SW480 (cell line): ENCODE measurements at places on chromosomes 11 and 22.

DNA sequence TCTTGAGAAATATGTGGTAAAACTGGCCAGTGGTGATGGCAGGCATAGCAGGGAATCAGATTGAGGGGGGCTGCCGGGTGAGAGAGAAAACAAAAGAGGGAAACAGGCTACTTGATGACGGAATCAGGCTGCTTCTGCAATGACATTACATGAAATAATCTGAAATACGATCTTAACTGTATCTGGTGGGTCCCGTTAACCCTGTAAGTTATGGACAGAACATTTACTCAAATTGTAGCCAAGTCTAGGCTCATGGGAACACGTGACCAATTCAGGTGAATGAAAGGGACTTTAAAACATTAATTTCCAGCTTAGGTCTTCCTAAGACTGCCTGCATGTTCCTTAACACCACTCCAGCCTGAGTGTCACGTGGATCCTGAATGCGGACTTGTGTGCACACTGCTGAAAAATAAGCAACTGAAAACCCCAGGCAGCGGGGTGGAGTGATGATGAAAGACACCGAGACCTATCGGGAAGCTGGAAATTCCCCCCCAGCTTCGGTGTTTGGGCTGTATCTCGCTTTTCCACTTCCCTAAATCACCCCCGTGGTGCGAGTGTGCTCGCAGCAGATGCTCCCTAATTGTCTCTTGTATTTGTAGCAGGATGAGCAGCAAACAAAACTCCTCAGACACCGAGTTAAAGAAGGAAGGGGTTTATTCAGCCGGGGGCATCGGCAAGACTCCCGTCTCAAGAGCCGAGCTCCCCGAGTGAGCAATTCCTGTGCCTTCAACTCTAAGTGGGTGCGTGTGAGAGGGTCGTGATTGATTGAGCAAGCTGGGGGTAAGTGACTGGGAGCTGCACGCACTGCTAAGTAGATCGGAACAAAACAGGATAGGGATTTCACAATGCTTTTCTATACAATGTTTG lies 145.0 kb upstream of the GRK3 start:
- no peak for DNase-seq

DNA sequence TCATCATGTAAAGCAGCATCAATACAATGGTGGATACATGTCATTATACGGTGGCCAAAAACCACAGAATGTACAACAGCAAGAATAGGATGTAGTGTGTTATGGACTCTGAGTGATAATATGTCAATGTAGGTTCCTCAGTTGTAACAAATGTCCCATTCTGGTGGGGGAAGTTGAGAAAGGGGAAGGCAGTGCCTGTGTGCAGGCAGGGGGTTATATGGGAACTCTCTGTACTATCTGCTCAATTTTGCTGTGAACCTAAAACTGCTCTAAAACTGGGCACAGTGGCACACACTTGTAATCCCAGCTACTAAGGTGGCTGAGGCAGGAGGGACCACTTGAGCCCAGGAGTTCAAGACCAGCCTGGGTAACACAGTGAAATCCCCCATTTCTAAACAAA lies 5.9 kb downstream of the CHKA start:
- no peak for DNase-seq

- peak; percentile 99 for DNase-seq
These were observed 22.0 kb downstream of the MMP20 start for GRCh38 chr11:102603091-102603490.

- no peak for DNase-seq
These were observed 568.6 kb upstream of the CADM1 start for GRCh38 chr11:116072601-116073410.

DNA sequence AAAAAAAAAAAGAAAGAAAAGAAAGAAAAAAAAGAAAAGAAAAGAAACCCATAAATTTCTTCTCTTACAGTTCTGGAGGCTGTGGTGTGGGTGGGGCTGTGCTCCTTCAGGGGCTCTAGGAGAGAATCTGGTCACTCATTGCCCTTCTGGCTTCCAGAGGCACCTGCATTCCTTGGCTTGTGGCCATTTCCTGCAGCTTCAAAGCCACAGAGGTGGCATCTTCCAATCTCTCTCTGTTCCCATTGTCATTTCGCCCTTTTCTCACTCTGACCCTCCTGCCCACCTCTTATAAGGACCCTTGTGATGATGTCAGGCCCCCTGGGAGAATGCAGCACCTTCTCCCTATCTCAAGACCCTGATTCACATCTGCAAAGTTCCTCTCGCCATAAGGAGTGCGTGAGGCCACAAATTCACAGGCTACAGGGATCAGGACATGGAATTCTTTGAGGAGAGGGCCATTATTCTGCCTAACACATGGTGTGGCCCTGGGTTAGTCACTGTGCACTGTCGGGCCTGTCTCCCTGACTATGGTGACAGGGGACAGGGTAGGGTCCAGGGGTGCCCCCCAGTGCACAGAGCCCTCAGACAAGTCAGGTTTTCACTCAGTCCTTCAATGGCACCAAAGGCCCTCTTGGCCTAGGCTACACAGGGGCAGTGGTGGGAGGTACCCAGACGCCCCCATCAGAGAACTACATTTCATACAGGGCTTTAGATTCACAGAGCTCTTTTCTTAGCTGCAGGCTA lies 38.6 kb upstream of the PRR5 start:
- no peak for DNase-seq

GRCh38 chr11:39569789-39570188 lies 1889.7 kb downstream of the LRRC4C start:
- no peak for DNase-seq

GRCh38 chr11:60748225-60748624 lies 8.4 kb upstream of the MS4A15 start:
- no peak for DNase-seq

DNA sequence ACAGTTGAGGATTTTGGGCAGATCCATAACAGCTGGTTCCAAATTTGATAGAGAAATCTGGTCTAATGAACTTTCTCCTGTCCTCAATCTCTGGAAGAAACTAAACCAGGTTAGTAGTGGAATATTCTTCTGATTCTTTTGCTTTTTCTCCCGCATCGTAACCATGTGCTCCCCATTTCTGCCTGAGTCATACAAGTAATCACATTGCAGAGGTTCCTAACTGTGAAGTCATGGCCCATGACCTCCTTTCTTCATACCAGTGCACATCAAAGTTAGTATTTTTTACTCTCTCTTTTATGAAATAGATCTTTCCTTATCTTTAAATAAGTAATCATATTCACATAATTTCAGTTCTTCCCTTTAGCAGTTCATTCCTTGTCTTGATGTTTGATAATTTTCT lies 249.0 kb downstream of the DYNC2H1 start:
- no peak for DNase-seq

DNA sequence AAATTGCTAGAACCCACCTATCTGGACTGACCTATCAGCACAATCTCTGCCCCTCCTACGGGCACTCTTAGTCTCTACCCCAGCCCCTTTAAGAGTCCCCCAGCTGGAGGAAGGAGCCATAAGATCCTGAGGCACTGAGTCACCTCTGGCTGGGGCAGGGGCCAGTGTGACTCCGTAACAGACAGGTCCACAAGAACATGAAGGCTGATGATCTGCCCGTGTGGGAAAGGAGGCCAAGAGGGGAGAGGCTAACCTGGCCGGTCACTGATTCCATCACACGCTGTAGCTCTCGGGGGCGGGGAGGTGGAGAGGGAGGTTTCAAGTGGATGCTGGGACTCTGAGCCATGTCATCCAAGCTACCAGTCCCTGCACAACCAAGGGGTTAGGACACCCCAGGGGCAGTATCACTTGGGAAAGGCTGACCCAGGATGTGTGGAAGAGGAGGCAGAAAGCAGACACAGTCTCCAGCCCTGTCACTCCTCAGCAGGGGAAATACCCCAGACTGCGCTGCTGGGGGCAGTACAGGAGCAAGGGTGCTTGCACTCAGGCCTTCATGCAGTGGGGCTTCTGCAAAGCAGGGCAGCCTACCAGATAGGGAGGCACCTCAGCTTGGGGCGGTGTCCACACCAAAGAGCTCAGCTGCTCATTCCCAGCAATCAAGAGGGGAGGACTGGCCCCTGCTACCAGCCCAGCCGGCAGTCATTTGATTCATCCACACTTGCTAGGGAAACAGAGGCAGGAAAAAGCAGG lies 22.3 kb downstream of the ARHGAP1 start:
- no peak for DNase-seq

GRCh38 chr11:58609723-58610122 lies 12.7 kb upstream of the CNTF start:
- DNase-seq, result no peak

DNA sequence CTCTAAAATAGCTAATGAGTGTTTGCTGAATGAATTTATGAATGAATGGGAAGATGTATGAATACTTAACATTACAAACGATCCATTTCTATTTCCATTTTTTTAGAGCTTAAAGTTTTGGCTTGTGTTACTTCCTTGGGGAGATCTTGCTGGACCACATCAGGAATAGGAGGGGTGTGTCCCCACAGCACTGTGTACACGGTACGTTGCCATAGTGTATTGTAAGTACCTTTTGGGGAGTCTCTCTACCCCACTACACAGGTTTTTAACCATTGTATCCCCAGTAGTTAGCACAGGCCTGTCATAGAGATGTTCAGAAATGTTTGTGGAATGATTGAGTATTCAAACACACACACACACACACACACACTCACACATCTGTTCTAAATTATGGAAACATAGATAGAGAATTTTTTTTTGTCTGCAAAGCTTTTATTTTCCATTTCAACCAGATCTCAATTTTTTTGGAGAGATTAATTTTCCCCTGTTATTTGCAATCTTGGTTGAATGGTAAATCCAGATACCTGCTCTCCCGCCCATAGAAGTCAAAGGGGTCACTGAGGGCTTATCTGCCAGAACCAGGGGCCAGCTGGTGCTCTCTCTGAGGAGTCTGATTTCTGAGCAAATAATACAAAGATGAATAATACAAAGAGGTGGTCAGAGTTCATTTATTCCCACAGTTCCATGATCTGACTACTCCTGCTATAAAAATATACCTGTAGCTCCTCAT lies 471.0 kb downstream of the INSC start:
- DNase-seq, result no peak

GRCh38 chr11:69104212-69104855 lies 51.4 kb upstream of the SMIM38 start:
- DNase-seq, result no peak

- no peak for DNase-seq
These were observed 89.0 kb downstream of the TRMU start for GRCh38 chr22:46424496-46424895.

DNA sequence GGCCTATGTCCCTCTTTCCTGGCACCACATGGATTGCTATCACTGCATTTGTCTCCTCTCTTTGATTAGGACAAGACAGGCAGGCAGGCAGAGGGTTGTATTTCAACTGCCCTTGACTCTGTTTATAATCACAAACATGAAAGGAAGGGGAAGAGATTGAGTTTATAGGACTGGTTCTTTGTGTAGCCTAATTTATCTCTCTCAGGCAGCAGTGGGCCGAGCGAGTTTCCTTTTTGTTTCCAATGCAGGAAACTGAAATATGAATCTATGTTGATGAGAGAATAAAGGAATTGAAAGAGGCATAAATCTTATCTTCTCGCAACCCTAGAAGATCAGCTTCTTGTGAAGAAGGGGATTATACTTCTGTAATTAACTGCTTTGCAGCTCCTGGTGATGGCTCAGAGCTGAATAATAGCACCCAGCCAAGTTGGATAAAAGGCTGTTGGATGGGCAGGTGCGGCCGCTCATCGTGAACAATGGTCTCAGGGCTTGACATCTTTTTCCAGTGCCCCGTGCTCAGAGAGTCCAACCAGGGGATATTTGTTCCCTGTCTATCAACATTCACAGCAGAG lies 80.6 kb upstream of the SYT13 start:
- no peak for DNase-seq

GRCh38 chr11:43278193-43278956 lies 33.4 kb upstream of the API5 start:
- peak; percentile 52 for DNase-seq

DNA sequence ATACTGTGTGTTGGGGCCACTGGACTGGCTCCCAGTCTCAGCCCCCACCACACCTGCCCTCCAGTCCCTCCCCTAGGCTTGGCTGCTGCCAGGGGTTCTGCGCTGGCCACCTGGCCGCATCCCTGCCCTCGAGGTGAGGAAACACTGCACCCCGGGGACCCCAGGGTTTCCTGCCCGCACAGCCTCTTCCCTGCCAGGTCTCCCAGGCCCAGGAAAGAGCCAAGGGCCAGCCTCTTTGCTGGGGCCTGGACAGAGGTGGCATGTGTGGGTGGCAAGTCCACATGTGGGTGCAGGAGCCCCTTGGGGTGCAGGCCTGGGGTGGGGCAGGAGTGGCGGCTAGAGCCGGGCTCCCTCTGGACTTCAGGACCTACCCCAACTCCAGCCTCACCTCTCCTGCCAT lies 2.5 kb downstream of the EPS8L2 start:
- DNase-seq, result no peak

GRCh38 chr11:97746818-97747217 lies 1273.9 kb upstream of the CNTN5 start:
- DNase-seq, result no peak

DNA sequence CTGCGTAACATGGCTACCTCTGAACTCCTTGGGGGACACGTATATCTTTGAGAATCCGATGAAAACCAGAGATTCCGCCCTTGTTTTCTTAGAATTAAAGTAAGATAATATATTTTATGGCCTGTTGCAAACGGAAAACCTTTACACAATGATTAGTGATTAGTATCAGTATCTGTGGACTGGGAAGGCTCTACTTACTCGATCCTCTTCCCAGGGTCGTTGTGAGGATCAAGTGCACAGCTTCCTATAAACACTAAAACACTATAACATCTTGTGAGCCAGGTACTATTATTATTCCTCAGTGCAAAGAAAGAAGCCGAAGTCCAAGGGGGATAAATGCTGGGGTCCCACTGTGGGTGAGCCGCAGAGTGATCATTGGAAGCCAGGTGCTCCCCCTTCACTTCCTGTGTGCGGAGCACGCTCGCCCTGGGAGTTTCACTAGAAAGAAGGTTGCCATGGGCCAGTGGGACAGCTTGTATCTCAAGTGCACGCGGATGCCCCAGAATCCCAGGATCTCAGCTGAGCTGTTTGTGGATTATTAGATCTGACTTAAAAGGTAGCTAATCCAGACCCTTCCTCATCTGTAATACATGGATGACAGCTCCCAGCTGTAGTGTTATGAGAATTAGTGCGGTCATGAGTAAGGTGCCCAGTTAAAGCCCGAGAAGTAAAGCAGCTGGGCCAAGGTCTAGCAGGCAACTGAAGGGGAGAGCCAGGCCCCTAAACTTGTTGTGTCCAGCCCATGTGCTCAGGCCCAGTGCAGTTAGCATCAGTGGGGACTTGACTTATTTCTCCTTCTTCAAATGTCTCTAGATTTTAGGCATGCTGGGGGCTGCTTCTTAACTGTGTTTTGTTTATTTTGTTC lies 839 bp downstream of the CBY1 start:
- peak; percentile 33 for DNase-seq

GRCh38 chr11:46617972-46618314 lies 590 bp downstream of the ATG13 start:
- DNase-seq, result no peak

- no peak for DNase-seq
These were observed 149.8 kb downstream of the MPPED1 start for GRCh38 chr22:43561415-43562178.
